ENCODE measurements at places on chromosomes 7 and 10. TPM values are rescaled to one million over a fixed set of nuclear protein-coding genes. Genes with fewer than 3 reads are reported as not detected.

Gene GRID2IP
- 0.24 TPM for total RNA-seq

DNA sequence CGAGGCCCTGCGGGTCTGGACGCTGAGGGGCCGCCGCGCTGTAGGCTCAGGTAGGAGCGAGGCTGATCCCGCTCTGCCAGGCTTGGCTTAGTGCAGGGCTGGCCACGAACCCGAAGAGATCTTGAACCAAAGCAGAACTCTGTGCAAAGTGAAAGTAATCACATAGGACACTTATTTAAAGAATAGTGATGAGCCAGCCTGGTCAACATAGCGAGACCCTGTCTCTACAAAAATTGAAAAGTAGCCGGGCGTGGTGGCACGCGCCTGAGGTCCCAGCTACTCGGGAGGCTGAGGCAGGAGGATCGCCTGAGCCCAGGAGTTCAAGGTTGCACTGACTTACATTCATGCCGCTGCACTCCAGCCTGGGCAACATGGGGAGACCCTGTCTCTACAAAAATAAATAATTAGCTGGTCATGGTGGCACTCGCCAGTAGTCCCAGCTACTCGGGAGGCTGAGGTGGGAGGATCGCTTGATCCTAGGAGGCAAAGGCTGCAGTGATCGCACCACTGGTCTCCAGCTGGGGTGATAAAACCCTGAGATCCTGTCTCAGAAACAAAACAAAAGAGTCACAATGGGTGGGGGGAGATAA, 541 bp downstream of the ZSCAN25 start:
- no peaks in the 10 kb centered on the region for H3K27me3 ChIP-seq
- no peak for DNase-seq
- peaks cover 34% of the 10 kb centered on the region for H3K36me3 ChIP-seq
- peak overlapping the region; percentile 86 for H3K4me3 ChIP-seq
- H3K27ac ChIP-seq = peak overlapping the region; percentile 85

GRCh38 chr7:30090111-30090510, 44.7 kb upstream of the MTURN start:
- no peak overlapping the region for H3K27ac ChIP-seq
- DNase-seq = no peak
- H3K27me3 ChIP-seq = no peaks in the 10 kb centered on the region
- no peaks in the 10 kb centered on the region for H3K36me3 ChIP-seq

Gene HELLS
- total RNA-seq = 13.0 TPM

DNA sequence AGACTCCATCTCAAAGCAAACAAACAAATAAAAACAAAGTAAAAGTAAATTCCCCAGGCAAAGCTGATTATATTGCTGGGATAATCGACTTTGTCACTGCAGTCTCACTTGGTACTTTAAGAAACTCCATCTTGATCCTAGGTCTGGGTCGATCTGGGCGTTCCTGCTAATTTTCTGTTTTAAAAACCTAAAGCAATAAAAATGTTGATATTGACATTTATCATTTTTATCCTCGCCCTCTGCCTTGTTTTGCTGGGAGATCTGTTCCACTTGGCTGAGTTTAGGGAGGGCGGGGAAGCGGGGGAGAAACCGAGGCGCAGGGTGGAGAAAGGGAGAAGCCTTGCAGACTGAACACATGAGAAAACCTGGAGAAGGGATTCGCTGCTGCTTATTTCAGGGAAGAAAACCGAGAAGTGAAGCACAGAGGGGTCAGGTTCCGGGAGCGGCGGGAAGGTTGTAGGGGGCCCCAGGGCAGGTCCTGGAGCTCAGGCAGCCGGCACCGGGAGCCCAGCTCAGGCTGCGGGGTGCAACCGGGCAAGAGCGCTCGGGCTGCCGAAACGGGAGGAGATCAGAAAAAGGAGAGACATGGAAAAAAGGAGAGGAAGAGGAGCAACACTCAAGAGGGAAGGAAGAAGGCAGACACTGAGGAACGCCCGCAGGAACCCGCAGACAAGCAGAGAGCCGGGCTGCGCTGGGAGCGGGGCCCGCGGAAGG, 27.3 kb upstream of the KMT2C start:
- peak overlapping the region; percentile 93 for H3K27ac ChIP-seq
- peak; percentile 76 for DNase-seq
- peak overlapping the region; percentile 74 for H3K4me3 ChIP-seq
- H3K27me3 ChIP-seq = no peaks in the 10 kb centered on the region
- peaks cover 11% of the 10 kb centered on the region for H3K4me1 ChIP-seq
- no peaks in the 10 kb centered on the region for H3K36me3 ChIP-seq

GRCh38 chr7:4018601-4019316, 663.3 kb upstream of the FOXK1 start:
- no peak overlapping the region for H3K27ac ChIP-seq
- H3K36me3 ChIP-seq = no peaks in the 10 kb centered on the region
- no peak for DNase-seq
- H3K4me3 ChIP-seq = no peak overlapping the region

DNA sequence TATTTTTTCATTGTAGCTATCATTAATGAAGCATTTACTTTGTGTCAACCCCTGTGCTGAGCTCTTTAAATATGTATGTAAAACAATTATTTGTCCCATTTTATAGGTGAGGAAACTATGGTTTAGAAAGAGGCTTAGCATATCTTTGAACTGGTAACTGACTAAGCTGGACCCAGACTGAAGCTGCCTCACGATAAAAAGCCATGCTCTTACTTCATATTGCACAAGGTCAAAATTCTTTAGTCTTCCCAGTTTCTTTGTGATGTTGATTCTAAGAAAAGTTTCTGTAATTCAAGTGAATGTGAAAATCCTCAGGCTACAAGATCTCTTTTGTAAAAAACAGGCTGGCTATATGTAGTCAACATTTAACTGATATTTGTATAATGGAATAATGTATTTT, 46.6 kb upstream of the SLC16A12 start:
- no peak overlapping the region for H3K4me3 ChIP-seq
- no peaks in the 10 kb centered on the region for H3K27me3 ChIP-seq
- peak; percentile 21 for DNase-seq
- no peak overlapping the region for H3K27ac ChIP-seq
- peaks cover 3% of the 10 kb centered on the region for H3K36me3 ChIP-seq
- peaks cover 11% of the 10 kb centered on the region for H3K4me1 ChIP-seq

GRCh38 chr7:151416112-151416940, 6.5 kb upstream of the WDR86 start:
- no peak overlapping the region for H3K4me3 ChIP-seq
- no peak overlapping the region for H3K27ac ChIP-seq
- peaks cover 4% of the 10 kb centered on the region for H3K4me1 ChIP-seq
- DNase-seq = no peak
- H3K36me3 ChIP-seq = no peaks in the 10 kb centered on the region

GRCh38 chr10:88156341-88156740, 292.9 kb downstream of the PTEN start:
- H3K36me3 ChIP-seq = no peaks in the 10 kb centered on the region
- no peak overlapping the region for H3K4me3 ChIP-seq
- no peaks in the 10 kb centered on the region for H3K27me3 ChIP-seq

- DNase-seq = no peak
- H3K36me3 ChIP-seq = no peaks in the 10 kb centered on the region
- no peak overlapping the region for H3K4me3 ChIP-seq
- H3K27ac ChIP-seq = no peak overlapping the region
- no peaks in the 10 kb centered on the region for H3K27me3 ChIP-seq
- H3K4me1 ChIP-seq = no peaks in the 10 kb centered on the region
Observed at GRCh38 chr10:3865565-3865964, 80.6 kb upstream of the KLF6 start.

DNA sequence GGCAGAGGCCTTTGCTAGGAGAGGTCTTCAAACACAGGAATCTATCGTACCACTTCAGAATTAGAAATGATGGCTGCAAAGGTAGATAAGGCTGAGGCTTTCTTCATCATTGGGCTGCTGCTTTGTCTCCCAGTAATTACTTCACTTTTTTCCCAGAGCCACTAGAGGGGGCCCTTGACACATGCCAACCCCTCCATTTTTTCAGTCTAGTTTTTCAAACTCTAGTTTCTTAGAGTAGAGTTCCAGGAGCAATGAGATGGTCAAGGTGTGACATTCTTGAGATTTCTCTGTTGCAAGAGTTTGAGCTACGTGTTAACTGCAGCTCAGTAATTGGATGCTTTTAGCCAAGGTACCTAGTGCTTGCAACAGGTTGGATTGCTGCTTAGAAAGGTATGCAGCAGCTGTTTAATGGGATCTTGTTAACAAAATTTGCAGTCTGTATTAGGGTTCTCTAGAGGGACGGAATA, 33.8 kb upstream of the RBM20 start:
- peaks cover 11% of the 10 kb centered on the region for H3K36me3 ChIP-seq
- DNase-seq = peak; percentile 63
- no peak overlapping the region for H3K27ac ChIP-seq
- peaks cover 14% of the 10 kb centered on the region for H3K4me1 ChIP-seq
- H3K27me3 ChIP-seq = no peaks in the 10 kb centered on the region
- H3K4me3 ChIP-seq = no peak overlapping the region

Gene GNA12
- 54.4 TPM for total RNA-seq

Gene CHAT
- total RNA-seq = not detected

DNA sequence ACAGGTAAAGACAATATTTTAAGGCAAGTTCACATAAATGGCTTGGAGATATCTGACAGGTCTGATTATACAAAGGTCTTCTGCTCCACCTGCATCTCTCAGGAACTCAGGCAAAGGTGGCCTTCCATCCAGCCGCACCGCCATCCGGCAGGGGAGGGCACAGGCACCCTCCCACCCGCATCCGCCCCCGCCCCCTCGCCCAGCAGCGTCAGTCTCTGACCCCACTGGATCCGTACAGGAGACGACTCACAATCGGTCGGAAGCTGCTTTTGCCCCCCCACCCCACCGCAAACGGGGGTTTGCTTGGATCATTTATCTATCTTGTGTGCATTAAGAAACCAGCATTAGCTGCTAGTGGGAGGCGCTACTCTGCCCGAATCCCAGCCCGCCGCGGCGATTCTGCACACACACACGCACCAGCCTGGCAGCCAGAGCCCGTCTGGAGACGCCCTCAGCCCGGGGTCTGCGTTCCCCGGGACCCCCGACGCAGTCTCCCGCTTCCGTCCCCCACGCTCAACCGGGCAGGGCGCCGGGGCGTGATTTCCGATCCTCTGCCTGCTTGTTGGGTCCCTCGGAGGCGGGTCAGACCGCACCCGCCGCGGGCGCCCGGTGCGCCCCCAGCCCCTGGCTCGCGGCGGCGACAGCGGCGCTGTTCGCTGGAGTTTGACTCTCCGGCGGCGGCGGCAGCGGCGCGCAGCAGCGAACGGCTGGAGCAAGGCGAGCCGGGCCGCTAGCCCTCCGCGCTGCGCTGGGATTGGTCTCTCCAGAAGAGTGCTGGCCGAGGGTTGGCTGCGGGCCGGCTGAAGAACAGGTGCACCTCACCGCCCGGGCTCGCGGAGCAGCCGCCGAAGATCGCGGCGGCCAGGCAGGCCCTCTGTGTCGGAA, 820 bp upstream of the NRG3 start:
- no peaks in the 10 kb centered on the region for H3K36me3 ChIP-seq
- no peaks in the 10 kb centered on the region for H3K4me1 ChIP-seq
- H3K4me3 ChIP-seq = peak overlapping the region; percentile 42
- H3K27ac ChIP-seq = no peak overlapping the region
- H3K27me3 ChIP-seq = peaks cover 67% of the 10 kb centered on the region

Gene CLRN3
- total RNA-seq = not detected

Gene PKD2L1
- total RNA-seq = not detected

Gene AUTS2
- 45.5 TPM for total RNA-seq

Gene GRM3
- not detected for total RNA-seq

Gene DNAJC9
- total RNA-seq = 33.9 TPM

DNA sequence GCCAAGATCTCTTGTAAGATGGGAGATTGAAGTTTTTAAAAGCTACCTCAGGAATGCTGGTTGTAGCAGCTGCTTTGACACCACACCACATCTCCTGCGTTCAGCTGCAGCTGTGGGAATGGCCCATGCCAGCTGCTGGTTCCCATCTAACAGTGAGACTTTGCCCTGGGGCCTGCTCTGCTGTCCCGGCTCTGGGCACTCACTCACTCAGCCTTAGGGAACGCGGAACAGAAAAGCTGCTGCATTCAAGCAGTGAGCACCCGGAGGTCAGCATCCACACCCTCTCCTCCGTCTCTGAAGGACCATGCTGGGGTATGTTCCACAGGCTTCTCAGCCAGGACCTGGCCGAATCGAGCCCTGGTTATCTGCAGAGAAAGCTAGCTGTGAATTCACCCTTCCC, 197.1 kb upstream of the CXCL12 start:
- no peak for DNase-seq
- no peak overlapping the region for H3K27ac ChIP-seq
- H3K36me3 ChIP-seq = no peaks in the 10 kb centered on the region
- no peaks in the 10 kb centered on the region for H3K27me3 ChIP-seq

- no peaks in the 10 kb centered on the region for H3K27me3 ChIP-seq
- H3K36me3 ChIP-seq = no peaks in the 10 kb centered on the region
- H3K4me3 ChIP-seq = no peak overlapping the region
- DNase-seq = no peak
Observed at GRCh38 chr7:155543926-155544325, 2.4 kb downstream of the CNPY1 start.

DNA sequence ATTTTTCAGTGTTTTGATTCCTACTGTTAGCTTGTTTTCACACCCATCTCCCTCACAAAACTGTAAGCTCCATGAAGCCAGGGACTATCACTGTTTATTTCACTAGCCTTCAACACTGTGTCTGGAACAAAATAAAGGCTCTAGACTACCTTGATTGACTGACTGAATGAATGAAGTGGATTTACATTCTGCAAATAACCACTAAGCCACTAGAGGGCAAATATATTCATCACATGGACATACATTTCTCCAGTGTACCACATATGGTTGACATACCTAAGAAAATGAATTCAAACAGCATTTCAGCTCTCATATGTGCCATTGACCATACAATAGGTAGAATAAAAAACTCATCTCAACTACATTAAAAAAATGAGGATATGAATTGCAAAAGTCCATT, 185.9 kb downstream of the RAB11FIP2 start:
- no peak overlapping the region for H3K4me3 ChIP-seq
- no peaks in the 10 kb centered on the region for H3K4me1 ChIP-seq
- DNase-seq = no peak

Gene UTF1
- not detected for total RNA-seq

Gene EEPD1
- 13.5 TPM for total RNA-seq

DNA sequence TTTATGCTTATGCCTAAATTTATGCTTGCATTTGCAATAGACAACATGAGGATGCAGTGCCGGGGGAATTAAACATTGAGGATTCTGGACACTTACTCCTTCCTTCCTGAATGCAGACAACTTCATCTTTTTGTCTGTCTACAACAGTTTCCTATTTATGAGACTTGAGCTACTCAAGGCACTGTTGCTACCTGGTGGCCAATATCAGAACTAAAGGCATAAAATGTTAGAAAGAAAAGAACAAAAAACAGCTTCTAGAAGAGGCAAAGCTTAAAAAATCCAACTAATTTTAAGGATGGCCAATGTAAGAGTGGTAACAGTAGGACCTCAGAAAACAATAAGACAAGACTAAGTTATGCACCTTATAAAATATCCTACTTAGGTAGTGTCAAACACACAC, 144.5 kb upstream of the PTN start:
- no peaks in the 10 kb centered on the region for H3K27me3 ChIP-seq
- no peak overlapping the region for H3K4me3 ChIP-seq
- H3K27ac ChIP-seq = no peak overlapping the region
- H3K36me3 ChIP-seq = no peaks in the 10 kb centered on the region

DNA sequence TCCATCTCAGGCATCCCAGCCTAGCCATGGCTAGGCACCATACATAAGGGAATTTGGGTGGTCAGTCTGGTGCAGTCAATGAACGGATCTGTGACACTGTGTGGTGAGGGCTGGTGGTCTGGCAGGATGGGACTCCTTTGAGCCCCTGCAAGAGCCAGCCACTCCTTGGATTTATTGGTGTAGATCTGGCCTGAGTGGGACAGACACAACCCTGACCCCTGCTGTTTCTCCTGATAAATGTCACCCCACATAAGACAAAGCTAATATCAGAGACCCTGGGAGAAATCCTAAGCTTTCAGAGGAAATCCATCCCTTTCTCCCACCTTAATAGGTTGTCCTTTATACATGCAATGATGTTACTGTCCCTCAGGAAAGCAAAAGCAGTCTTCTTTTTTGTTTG, 2.3 kb downstream of the FBXO24 start:
- DNase-seq = peak; percentile 34
- no peaks in the 10 kb centered on the region for H3K27me3 ChIP-seq
- H3K4me1 ChIP-seq = peaks cover 14% of the 10 kb centered on the region
- H3K4me3 ChIP-seq = no peak overlapping the region
- H3K27ac ChIP-seq = no peak overlapping the region
